ENCODE measurements at places on chromosomes 5 and 9.
A peak's percentile ranks its signal among the peaks of the same experiment; 100 is the strongest.

DNA sequence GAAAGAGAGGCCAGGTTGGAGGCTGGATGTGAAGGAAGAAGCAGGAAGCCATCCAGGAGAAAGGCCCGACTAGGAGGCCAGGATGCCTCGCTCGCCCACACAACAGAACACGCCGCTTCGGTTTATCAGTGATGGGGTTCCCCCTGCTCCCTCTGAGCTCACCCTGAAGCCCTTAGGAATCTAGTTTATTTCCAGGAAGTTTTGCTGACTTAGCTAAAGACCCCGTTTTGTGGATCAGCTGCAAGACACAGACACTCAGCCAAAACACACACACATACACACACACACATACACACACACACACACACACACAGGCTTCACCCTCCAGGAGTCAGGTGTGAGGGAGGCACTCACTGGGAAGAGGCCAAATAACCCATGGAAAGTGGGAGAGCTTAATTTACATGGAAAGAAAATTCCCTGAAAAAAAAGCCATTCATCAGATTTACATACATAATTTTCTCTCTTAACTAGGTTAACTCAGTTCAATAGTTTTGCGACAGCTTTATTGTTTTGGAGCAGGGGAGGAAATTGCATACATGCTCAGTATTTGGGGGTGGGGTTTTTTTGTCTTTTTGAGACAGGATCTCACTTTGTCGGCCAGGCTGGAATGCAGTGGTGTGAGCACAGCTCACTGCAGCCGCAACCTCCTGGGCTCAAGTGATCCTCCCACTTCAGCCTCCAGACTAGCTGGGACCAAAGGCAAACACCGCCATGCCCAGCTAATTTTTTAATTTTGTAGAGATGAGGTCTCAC is 92.7 kb upstream of the HAND1 start:
- H3K27ac ChIP-seq, result no peak overlapping the region
- H3K36me3 ChIP-seq, result no peaks in the 10 kb centered on the region
- H3K27me3 ChIP-seq, result peaks cover 8% of the 10 kb centered on the region
- no peak overlapping the region for H3K4me3 ChIP-seq
- H3K4me1 ChIP-seq, result peaks cover 9% of the 10 kb centered on the region
- no peak for DNase-seq

GRCh38 chr5:126410623-126411022 is 12.6 kb upstream of the GRAMD2B start:
- no peaks in the 10 kb centered on the region for H3K36me3 ChIP-seq
- H3K4me3 ChIP-seq, result no peak overlapping the region
- no peak for DNase-seq
- no peaks in the 10 kb centered on the region for H3K4me1 ChIP-seq
- no peak overlapping the region for H3K27ac ChIP-seq

DNA sequence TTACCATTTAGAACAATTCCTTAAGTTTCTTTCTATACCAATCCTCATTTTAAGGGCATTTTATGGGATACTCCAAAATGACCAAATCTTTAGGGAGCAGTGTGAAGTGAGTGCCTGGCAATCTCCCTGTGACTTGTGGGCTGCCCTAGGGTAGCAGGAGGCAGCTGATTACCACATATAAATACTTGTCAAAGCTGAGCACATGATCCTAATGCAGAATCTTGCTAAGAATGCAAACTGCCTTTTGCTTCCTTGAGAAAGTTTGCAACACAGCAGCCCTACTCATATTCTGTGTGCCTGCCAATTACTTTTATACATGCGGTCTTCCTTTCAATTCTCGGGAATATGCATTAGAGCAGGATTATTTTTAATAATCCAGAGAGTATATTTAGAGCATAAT is 18.2 kb upstream of the NREP start:
- no peak overlapping the region for H3K4me3 ChIP-seq
- peaks cover 7% of the 10 kb centered on the region for H3K4me1 ChIP-seq

DNA sequence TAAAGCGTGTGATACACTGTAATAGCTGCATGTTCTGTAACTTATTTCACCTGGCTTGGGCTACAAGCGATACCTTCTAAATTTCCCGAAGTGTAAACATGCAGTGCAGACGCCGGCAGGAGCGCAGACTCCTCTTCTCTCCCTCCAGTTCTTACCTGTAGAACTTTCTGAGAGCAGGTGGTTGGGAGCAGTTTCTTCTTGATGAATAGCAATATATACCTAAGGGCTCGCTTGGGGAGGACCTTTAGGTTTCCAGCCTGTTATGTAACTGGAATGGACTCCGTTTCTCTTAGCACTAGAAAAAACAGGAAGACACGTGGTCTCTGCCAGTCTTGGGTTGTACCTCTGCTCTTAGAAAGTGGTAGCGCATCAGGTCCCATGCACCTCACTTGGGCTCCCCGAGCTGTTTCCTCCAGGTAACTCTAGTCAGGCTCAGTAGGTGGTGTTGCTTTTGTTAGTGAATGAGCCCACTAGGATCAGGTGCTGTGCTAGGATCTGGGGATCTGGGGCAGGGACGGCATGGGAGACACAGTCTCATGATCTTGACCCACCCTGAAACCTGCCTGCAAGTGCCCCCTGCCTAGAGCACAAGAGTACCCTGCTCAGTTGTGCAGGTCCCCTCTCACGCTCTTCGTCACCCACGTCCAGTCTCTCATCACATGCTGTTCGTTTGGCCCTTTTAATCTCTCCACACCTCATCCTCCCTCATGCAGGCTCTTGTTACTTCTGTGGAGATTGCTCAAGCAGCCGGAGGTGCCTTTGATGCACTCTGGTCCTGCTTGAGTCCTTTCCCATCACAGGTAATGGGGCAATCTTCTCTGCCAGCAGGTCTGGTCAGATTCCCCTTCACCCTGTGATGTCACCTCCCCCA is 2.8 kb downstream of the TENT4A start:
- H3K4me3 ChIP-seq, result peak overlapping the region; percentile 89
- no peaks in the 10 kb centered on the region for H3K36me3 ChIP-seq
- DNase-seq, result no peak

DNA sequence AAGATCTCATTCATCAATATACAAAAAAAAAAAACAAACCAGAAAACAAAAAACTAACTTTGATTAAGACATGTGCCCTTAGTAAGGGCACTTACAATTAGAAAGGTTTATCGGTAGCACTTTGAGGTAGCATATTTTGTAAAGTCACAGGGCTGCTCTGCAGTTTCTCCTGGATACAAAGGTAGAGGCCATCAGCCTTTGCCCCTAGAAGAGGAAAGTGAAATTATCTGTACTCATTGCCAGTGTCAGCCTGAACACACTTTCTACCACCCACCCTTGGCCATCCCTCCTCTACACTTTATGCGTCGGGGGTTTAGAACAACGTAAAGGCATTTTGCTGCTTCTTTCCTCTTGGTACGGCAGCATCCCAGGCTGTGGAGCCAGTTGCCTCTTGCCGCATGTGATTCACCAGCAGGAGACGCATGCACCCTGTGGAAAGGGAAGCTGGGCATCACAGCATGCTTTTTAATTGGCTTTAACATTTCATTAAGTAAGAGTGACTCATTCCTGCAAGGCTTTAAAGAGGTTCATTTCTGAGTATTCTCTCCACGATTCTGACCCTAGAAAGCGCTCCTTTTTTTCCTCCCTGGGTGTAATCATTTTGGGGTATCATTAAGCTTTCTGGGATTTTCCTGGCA is 84.6 kb downstream of the CEMIP2 start:
- peaks cover 3% of the 10 kb centered on the region for H3K4me1 ChIP-seq
- no peak for DNase-seq
- H3K4me3 ChIP-seq, result no peak overlapping the region
- H3K27ac ChIP-seq, result no peak overlapping the region
- H3K27me3 ChIP-seq, result no peaks in the 10 kb centered on the region
